ENCODE measurements at places on chromosomes 5 and 9.

DNA sequence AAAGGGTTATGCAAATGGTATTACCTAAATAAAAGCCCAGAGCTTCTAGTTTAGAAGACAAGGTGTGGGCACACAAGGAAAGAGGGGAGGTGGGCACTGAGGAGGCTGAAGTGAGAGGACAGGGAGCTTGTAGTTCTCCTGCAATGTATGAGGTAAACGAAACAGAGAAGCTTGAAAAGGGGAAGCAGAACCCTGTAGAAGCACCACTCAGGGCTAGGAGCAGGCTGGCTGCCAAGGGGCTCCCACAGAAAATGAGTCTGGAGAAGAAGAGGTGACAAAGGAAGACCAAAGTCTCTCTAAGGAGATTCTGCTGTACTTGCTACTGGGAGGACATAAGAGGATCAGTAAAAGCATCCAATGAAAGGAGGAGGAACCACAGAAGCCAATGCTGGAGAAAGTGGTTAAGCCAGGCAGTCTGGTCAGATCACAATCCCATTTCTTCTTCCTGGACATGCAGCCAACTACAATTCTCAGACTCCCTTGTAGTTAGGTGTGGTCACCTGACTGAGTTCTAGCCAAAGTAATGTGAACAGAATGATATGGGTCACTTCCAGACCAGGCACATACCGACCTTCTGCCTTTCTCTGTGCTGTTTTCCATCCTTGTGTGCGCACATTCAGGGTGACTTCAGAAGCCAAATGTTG is 174.5 kb upstream of the MAP3K1 start:
- DNase-seq = no peak

DNA sequence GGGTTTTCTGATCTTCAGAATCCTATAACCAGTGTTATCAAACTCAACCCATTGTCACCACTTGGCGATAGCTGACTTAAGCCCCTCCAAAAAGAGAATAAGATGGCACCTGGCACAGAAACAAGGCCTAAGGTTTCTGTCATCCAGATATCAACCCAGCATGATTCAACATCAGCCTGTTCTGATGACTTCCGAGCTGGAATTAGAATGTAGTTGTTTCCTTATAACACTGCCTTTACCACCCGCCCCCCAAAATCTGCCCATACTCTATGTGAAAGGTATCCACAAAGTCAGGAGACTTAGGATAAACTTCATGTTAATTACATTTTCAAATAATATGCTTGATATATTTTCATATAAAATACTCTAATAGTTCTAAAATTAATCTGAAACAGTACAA is 5.2 kb downstream of the KLF9 start:
- DNase-seq = no peak

DNA sequence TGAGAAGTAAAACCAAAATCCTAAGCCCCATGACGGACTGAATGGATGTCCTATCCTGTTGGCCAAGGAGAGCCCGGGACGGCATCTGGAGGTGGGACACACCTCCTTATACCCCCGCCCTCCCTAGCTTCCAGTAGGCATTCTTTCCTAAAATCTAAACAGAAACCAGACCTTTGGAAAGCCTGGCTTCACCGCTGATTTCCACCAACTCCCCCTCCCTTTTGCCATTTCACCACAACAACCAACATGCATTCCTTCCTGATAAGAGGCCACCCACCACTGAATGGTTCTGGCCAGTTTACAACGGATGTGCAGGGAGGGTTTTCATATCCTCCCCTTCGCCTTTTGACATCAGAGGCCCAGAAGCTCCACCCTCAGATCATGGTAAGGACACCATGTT is 9.2 kb upstream of the RARS1 start:
- no peak for DNase-seq

DNA sequence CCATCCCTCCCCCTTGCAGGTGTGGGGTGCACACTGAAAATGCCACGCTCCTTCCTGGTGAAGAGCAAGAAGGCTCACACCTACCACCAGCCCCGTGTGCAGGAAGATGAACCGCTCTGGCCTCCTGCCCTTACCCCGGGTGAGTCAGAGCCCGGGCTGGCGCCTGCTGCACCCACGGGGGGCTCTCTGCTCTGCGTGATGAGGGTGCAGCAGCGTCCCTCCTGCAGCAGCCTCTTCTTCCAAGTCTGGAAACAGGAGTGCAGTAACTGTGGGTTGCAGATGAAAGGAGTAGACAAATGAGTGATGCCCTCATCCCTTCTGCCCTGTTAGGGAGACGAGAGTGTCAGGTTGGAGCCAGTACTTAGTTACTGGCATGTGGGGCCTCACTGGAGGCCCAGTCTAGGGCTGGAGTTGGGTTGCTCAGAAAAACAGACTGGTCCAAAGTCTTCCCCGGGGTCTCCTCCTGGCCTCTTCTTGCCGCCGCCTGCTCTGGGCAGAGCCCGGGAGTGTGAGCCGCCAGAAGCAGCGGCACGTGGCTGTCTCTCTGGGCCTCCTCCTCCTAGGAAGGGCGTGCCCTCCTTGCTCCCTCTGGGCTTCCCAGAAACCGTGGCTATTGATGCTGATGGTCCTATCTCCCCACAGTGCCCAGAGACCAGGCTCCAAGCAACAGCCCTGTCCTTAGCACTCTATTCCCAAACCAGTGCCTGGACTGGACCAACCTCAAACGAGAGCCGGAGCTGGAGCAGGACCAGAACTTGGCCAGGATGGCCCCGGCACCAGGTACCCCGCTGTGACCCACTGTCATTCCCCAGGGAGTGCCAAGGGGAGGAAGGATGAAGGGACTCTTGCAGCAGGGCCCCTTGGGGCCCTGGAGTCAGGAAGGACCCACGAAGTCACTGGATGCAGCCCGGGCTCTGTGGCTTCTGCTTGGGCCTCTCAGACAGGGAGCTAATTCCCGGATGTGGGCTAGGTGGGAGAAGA is 8.4 kb downstream of the GFI1B start:
- no peak for DNase-seq

GRCh38 chr9:91338681-91339080 is 23.0 kb downstream of the AUH start:
- no peak for DNase-seq

DNA sequence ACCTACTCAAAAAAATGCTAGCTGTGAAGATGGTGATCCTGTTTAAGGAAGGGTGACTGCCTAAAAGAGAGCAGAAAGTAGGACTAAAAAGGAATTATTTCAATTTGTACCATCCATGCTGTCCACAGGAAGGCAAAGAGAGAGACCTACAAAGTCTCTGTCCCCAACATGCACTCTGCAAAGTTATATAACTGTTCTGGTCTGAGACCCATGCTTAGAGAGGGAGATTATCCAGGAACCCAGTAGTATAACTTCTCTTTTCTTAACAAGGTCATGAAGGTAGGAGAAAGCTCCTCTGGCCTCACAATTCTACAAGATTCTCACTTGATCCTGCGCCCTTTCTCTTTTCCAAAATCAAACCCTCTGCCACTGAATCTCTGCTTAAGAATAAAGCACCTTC is 25.8 kb downstream of the SLC22A4 start:
- DNase-seq = no peak

DNA sequence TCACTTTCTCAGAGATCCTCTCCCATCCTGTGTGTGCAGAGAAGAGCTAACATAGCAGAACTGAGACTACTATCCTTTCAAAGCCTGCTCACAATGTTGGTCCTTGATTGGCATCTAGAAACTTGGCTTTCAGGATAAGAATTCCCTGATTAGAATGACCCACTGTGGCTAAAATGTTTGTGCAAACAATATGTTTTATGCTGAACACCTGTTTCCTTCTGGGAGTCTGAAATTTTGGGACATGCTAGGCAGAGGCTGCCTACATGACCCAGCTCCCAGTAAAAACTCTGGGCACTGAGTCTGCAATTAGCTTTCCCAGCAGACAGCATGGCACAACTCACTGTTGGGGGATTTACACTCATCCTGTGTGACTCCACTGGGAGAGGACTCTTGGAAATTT is 78.9 kb downstream of the CFAP95 start:
- no peak for DNase-seq
